IMR-90 (cell line): ENCODE measurements at places on chromosomes 7 and 10. TPM values are rescaled to one million over a fixed set of nuclear protein-coding genes. Genes with fewer than 3 reads are reported as not detected.
A peak's percentile ranks its signal among the peaks of the same experiment; 100 is the strongest.

- DNase-seq: no peak
These were observed 96.3 kb upstream of the DDC start for GRCh38 chr7:50661345-50662040.

- no peak for DNase-seq
These were observed 197.0 kb downstream of the GLRX3 start for GRCh38 chr10:130333185-130333584.

FAM200A gene
- total RNA-seq: 5.9 and 10.3 TPM in 2 replicates

DNA sequence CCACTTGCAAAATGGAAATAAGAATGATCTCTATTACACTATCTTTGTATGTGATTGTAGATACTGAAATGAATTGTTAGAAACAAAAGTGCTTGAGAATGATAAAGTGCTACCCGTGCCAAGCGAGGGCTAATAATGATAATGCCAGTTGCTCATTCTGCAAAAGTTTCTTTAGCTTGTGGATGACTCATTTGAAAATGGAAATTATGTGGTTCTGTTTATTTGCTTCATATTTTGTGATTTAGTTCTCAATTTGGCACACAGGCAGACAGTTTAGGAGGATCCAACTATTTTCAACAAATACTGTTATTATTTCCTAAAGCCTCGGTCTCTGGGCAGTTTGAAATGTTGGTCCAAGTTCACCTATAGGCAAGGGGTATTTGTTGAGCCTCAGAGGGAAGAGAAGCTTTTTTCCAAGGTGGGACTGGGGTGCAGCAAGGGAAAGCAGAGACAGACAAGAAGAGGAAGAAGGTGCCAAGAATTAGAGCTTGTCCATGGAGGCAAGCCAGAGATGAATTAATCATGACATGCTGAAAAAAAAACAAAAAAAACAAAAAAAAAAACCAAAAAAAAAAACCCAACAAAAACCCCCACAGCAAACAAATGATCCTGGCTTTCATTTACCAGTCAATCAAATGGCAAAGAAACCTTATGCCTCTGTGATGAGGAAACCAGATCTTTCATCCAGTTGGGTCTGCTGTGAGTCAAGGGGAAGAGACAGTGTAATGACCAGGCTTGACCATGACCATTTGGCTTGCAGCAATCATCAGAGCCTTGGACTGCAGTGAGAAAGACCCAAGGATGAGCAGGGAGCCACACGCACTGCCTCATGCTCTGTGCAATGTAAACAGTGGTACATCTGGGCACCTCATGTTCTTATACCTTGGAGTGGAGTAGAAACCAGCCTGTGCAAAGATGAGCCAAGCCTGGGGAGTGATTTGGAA is 285.0 kb upstream of the HABP2 start:
- DNase-seq: peak; percentile 3

DNA sequence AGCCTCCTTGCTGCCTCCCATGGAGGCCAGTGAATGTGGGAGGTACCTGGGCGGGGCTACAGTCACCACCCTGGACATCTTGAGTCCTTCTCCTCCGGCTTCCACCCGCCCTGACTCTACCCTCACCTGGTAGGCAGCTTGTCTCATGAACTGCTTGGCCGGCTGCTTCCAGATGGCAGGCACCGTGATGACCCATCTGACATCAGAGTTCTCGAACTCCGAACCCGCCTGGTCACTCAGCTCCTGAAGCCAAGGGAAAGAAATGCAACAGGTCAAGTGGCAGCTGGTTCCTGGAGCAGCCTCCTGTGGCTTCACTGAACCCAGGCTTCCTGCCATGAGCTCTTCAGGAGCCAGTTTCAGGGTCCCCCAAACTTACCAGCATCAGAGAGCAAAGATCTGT is 50.1 kb downstream of the HSPA12A start:
- no peak for DNase-seq

MYH16 gene
- 0.18 and 0.28 TPM in 2 replicates for total RNA-seq

DNA sequence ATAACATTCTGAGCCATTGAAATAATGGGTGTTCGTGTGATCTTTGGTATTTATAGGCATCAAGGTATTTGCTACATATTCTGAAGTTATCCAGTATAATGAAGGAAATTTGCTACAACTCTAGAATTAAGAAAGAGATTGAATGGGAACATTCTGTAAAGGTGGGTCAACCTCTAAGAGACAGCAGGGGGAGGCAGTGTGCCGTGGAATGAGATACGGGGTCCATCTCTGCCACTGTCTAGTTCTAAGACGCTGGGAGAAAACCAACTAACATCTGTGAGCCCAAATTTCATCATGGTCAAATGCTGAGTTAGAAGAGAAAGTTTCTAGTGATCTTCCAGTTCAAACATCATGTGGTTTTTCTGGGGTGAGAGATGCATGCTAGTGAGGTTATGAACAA is 368.9 kb downstream of the SORCS1 start:
- DNase-seq: no peak

GRCh38 chr10:62000037-62000603 is 98.6 kb downstream of the ARID5B start:
- no peak for DNase-seq

RAPGEF5 gene
- 0.18 and 0.28 TPM in 2 replicates for total RNA-seq

DNA sequence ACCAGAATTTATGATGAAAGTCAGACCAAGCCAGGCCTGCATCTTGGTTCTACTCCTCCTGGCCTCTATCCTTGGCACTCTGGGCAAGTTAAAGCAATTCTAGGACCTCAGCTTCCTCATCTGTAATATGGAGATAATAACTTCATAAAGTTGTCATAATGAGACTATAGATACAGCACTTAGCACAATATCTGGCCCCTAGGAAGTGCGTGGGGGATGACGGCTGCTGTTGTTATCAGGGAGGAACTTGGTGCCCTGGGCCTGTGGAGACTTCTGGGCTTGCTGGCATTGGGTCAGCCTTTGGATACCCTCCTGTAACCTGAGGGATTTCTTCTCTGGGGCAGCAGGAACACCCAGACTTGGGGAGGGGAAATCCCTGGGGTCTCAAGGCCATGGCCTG is 27.6 kb downstream of the PFKFB3 start:
- DNase-seq: no peak

ERVW-1 gene
- not detected in 2 replicates for total RNA-seq

- peak; percentile 99 for DNase-seq
These were observed at the start of gene CPA4 for GRCh38 chr7:130292682-130293257. Gene CPA4 (plus strand): TSS chr7:130293161. CDS start chr7:130293181, 20 bp downstream.

DNA sequence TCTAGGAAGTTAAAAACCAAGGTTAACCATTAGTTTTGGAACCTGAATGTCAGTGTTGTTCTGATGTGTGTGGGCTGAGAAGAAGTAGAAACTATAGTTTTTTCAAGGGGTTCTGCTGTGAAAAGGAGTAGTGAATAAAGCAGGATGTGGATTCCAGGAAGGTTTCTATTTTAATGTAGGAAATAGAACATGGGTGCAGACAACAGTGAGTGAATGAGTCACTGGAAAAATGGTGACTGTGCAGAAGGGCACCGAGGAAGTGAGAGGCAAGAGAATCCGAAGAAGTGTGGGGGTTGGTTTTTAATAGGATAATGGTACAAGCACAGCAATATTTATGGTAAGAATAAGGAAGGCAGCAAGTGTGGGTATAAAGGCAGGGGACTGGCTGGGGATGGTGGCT is 120.4 kb downstream of the ARHGAP21 start:
- peak; percentile 70 for DNase-seq

PRLHR gene
- not detected in 2 replicates for total RNA-seq

MNX1 gene
- total RNA-seq: not detected in 2 replicates

DNA sequence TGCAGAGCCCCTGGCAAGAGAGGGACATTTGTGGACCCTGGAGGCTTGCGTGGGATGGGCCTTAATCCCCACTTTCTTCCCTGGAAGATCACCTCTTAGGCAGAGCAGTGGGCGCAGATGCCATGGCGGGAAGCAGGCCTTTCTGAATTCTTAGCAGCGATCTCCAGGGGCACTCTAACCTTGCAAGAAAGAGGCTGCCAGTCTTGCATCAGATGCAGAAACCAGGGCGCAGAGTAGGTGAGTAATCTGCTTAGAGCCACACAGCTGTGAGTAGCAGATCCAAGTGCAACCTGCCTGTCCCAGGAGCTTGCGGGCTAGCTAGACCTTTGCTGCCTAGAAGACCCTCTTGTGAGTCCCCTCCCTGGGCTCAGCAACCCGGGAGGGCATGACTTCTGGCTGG is 40.0 kb downstream of the KCTD7 start:
- no peak for DNase-seq

DNA sequence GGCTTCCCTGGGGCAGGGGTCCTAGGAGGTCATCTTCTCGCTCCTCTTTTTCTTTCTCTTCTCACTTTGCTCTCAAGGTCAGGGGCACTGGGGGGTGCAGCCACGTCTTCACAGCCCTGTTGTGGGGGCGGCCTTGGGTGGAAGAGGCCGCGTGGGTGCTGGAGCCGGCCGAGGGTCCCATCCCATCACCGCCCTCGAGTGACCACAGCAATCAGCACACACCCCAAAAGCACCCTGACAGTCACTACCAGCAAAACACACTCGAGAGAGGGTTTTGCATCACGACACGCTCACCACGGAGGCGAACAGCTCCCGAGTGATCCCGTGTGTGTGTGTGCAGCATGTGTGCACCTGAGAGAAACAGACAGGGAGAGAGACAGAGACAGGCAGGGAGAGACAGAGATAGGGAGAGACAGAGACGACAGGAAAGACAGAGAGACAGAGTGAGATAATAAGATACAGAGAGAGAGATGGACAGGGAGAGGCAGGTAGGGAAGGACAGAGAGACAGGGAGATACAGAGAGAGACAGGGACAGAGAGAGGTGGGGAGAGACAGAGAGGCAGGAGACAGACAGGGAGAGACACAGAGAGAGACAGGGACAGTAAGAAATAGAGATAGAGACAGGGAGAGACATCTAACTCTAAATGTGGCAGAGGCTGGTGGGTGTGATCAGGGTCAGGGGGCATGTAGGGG is 100.9 kb downstream of the WDR37 start:
- no peak for DNase-seq

DNA sequence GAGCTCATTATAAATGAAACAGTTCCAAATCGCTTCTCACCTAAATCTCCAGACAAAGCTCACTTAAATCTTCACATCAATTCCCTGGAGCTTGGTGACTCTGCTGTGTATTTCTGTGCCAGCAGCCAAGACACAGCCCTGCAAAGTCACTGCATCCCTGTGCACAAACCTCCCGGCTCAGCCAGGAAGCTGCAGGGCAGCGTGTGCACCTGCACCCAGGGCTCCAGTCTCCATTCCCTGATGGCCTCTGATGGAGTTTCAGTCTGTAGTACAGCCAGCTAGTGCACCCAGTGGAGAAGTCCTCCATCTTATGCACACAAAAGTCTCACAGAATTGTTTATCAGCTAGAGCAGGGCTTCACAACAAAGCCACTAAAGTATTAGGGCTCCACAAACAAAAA is 51.1 kb upstream of the PRSS58 start:
- no peak for DNase-seq

DNA sequence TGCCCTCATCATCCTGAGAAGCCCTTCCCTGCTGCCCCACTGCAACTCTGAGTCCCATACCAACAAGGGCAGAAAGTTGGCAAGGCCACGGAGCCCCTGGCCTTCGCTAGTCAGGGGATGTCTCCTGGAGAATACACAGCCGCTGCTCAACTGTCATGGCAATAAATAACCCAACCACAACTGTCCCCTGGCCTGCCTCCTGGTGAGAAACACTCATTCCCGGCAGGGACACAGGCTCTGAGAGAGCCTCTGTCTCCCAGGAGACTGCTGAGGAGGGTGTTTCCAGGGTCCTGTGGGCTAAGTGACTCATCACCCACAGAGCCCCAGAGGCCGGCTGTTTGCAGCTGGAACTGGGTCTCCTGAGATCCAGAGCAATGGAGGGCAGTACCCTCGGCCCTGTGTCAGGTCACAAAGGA is 354.1 kb downstream of the TNS3 start:
- peak; percentile 79 for DNase-seq

DNA sequence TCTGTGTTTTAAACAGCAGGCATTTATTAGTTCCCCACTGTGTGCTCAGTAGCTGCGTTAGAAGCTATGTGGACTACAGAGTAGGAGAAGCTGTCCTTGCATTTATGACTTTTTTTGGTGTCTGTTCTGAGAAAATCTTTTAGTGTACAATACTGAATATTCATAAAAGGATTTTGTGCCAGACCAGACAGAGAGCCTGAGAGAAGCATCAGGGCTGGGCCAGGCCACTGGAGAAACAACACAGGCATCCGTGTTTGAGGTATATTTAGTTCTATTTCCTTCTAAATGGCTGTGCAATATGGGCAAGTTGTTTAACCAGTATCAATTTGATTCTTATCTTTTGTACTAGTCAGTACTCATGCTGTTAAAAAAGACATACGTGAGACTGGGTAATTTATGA is 182.8 kb downstream of the SH2D4B start:
- no peak for DNase-seq

MSS51 gene
- 1.1 TPM in 2 replicates for total RNA-seq

DNA sequence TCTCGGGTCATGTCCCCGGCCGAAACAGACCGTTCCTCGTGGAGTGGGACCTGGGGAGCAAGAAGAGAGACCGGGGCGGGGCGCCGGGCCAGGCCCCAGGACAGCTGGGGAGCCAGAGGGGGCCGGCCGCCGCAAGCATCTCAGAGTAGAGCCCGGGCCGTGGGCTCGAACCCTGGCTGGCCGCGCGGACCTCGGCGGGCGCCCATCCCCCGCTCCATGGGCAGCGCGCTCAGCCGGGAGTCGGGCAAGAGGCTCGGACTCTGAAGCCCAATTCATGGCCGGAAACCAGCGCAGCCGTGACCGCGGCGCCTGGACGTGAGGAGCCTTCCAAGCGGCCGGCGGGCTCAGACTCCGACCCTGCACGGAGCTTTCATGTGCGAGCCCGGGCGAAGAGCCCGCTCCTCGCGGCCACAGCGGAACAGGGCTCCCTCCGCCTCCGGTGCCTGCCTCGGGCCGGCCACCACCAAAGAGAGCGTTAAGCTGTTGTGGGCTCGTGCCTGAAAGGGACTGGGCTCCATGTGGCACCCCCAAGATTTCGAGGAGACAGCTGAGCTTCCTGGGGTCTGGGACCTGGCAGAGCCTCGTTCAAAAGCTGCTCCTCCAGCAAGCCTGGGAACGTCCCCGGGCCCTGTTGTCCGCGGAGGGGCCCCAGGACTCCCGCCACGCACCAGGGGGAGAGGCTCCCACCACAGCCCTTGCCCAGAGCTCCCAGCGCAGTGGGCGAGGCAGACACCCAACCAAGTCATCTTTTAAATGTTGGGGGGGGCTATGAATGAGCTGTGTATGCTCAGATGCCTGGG is 757 bp upstream of the GRID1 start:
- no peak for DNase-seq

DNA sequence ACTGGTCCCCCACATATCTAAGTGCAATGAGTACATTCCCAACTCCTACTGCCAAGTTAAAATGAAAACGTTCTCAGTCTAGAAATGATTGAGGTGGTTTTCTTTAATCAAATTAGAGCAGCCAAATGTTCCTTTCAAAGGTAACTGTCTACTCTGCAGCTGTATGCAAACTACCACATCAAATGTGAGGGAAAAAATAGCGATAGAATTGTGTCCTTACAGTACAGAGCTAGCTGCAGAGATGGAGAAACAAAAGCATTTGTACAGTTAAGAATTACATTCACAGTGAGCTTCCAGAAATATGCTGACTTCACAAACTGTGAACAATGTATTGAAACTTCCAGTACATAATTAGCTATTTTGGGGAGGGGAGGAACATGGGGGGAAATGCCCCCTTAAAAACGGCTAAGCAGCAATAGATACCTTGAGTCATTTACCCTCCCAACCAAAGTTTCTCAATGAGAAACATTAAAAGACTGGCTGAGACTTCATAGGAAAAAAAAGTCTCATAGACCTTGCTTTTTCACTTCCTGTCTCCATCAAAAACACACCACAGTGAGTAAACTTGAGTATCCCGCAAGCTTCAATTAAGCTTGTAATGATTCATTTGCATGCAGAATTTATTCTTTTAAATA is 22.9 kb downstream of the CDK6 start:
- DNase-seq: peak; percentile 57

ADARB2 gene
- not detected in 2 replicates for total RNA-seq

COL1A2 gene
- total RNA-seq: 1,211 and 1,351 TPM in 2 replicates

GIMAP5 gene
- total RNA-seq: not detected in 2 replicates

GRCh38 chr10:32481606-32482005 is 35.7 kb downstream of the CCDC7 start:
- no peak for DNase-seq
